NCI-H82 (cell line): ENCODE measurements at places on chromosomes 12 and 14.

GRCh38 chr12:4003576-4003975, 130.4 kb upstream of the PARP11 start:
- DNase-seq: no peak

GRCh38 chr14:92563359-92563758, 49.8 kb downstream of the RIN3 start:
- DNase-seq: no peak

- DNase-seq: peak; percentile 84
Observed at GRCh38 chr12:121697093-121697698, 15.4 kb upstream of the TMEM120B start.

- peak; percentile 67 for DNase-seq
Observed at GRCh38 chr14:104461676-104462449, 117.7 kb upstream of the C14orf180 start.

GRCh38 chr12:82207556-82207955, 150.6 kb downstream of the CCDC59 start:
- no peak for DNase-seq

GRCh38 chr12:76024942-76025600, 6.5 kb downstream of the PHLDA1 start:
- no peak for DNase-seq

DNA sequence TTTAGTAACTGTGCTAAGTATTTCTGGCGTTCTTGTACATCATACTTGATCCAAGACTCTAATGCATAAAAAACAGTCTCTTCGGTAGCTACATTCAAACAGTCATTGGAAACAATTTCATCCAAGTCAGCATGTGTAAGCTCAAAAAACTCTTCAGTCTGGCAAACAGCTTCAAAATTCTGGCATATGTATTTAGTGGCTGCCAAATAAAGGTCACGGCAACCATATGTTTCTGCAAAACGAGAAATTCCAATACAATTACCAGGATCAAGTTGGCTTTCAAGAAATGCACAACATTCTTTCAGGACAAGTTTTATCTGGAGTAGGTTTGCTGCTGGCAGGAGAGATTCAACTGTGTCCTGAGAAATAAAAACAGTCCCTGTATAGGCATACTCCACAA, 16.5 kb downstream of the KLHL28 start:
- DNase-seq: no peak

DNA sequence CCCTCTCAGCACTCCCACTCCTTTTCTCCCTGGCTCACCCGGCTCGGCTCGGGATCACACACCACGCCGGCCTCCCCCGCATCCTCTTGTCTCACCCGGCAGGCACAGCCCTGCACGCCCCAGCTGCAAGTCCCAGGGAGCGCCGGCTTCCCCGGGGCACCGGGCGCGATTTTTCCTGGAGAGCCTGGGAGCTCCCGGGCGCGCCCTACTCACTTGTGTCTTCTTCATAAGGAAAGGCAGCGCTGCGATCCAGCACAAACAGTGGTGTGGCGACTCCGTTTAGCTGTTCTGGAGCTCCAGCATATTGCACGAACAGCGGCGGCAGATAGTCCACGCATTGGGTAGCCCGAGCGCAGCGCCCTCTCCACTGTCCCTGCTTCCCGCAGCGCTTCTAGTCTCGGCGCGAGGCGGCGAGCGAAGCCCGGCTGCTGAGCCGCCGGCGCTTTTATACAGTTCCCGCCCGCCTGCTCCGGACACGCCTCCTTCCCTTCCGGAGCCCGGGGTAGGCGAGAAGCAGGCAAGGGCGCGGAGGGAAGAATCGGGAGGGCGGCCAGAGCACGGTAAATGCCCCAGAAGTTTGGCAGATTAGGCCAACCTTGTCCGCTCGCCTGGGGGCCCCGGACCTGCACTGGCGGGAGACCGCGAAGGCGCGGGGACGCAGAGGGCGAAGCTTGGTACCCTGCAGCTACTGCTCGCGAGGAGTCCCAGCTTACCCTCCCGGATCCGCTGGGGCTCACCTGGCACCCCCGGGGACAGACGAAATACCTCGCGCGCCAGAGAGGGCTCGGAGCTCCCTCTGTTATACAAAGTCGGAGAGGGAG, at the start of gene KITLG:
Gene KITLG, minus strand, starts transcription at position 421 of the 821 bp plus-strand sequence. Its CDS starts 193 bp downstream, at position 228.
- peak; percentile 89 for DNase-seq
